Cortex of kidney (tissue), 1 donor: ENCODE measurements at places on chromosomes 6 and 20.

GRCh38 chr20:20637998-20638725, 74.3 kb downstream of the RALGAPA2 start:
- no peak for DNase-seq

DNA sequence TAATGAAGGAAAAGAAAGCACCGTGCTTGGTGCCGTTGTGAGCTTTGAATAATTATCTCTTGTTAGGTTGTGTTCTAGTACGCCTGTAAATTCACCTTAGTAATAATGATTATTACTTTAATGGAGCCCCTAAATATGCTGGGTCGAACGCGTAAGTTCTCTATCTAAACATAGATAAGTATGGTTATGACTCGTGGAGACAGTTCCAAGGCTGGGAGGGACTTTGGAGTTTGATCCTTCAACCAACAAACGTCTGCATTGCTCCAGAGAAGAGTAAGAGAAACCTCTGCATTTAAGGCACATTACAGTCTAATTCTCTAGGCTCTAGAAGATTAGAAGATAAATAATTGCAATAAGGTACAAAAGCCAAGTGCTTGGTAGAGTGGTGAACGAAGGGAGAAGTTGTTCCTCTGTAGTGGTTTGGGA, 514 bp downstream of the ACOT13 start:
- DNase-seq: no peak

- no peak for DNase-seq
Measured at GRCh38 chr6:40369042-40369441, 218.1 kb downstream of the LRFN2 start.

GRCh38 chr6:88775866-88776571, 187.4 kb downstream of the RNGTT start:
- DNase-seq: no peak

- DNase-seq: no peak
Measured at GRCh38 chr6:1930356-1930755, 315.0 kb downstream of the GMDS start.

GRCh38 chr20:44552050-44552449, 30.2 kb upstream of the SERINC3 start:
- DNase-seq: no peak

DNA sequence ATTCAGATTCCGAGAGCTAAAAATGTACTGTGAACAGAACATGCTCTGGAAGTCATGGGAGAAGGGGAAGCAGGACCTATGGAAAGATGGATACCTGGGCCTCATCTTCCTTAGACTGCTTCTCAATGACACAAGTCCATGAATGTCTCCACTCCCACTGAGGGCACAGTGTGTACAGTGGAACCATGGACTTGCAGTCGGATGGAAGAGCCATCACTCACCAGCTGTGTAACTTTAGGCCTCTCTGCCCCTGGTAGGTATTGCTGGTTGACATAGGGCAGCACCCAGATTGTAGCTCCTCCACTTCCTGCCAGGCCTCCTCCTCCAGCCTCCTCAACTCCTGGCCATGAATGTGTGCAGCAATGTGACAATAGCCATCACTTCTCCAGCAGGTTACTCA, 52.5 kb downstream of the MAFB start:
- no peak for DNase-seq

DNA sequence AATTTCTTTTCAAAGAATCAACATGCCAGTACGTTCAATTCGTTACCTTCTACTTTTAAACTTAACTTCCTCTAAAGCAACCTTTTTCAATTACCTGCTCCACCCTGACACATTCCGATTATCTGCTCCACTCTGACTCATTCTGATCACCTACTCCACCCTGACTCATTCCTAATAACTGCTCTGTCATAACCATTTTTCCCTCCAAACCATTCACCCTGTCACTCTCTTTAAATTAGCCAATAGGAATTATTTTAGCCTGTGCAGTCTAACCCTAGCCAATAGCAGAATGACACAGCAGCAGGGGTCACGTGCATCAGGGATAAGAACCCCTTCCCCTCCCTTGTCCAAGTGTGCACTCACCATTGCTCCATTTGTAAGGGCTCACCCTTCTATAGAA, 557.4 kb upstream of the EYS start:
- DNase-seq: no peak

- DNase-seq: no peak
Measured at GRCh38 chr20:49969946-49970345, 12.8 kb upstream of the SNAI1 start.

- no peak for DNase-seq
Measured at GRCh38 chr20:51635680-51636079, 93.2 kb upstream of the NFATC2 start.

- DNase-seq: no peak
Measured at GRCh38 chr20:34363465-34364222, 571 bp downstream of the ITCH start.

DNA sequence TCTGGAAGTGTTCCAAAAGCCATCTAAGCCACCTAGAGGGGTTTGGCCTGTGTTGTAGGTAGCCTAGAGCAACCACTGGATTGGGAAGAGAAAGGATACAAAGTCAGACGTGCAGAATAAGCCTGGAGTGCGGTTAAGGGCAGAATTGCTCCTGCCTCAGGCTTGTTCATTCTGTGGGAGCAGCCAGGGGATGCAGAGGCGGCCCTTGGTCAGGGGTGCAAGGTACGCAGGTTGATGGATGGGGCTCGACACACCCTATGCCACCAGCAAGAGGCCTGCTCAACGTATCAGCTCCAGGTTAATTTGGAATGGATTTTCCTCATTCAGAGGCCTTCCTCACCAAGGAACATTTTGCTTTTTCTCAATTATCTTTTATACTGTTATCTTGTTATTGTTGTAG, 129.8 kb downstream of the SLC23A2 start:
- DNase-seq: no peak

DNA sequence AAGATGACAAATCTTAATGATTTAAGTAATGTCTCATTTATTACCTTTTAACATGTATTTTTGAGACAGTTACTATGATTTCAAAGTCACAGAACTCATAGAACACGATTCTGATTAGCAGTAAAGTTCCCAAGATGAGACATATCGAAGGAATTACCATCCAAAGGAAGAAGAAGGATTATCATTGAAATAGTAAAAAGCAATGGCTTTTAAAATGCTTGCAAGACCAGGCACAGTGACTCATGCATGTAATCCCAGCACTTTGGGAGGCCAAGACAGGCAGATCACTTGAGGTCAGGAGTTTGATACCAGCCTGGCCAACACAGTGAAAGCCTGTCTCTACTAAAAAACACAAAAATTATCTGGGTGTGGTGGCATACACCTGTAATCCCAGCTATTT, 219.2 kb downstream of the KHDC1L start:
- DNase-seq: no peak

GRCh38 chr20:32743237-32744112, at the start of gene COMMD7:
TSS of gene COMMD7 (minus strand) at chr20:32743467. CDS start at chr20:32743391, 76 bp downstream.
- DNase-seq: no peak

DNA sequence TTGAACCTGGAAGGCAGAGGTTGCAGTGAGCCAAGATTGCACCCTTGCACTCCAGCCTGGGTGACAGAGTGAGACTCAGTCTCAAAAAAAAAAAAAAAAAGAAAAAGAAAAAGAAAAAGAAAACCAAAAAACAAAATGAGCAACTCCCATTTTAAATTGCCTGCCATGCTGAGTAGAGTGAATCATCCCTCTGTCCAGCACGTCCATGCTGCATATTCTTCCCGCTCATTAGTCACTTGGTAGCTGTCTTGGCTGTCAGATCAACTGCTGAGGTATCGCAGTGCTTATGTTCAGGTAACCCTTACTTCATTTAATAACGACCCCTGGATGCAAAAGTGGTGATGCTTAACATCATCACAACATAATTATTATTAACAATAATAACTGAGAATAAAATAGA, 72.6 kb upstream of the RNF24 start:
- DNase-seq: no peak

DNA sequence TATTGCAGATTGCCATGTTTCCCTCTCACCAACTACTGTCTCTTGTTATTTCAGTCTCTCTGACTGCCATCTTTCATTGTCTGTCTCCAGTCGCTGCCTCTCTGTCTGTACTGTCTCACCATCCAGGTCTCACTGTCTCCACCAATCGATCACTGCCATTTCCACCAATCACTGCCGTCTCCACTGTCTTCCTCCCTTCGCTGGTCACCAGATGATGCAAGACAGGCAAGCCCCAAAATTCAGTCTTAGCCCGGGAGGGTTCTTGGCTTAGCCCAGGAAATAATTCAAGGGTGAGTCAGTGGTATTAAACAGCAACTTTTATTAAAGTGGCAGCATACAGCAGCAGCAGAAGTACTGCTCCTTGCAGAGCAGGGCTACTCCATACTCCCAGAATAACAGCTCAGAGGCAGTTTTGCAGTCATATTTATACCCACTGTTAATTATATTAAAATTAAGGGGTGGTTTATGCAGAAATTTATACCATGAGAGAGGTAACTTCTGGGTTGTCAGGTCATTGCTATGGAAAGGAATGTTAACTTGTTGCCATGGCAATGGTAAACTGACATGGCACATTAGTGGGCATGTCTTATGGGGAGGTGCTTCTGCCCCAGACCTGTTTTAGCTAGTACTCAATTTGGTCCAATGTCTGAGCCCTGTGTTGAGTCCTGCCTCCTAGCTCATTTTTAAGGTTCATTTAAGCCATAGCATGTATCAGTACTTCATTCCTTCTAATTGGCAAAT, 23.0 kb upstream of the ECHDC1 start:
- DNase-seq: no peak

DNA sequence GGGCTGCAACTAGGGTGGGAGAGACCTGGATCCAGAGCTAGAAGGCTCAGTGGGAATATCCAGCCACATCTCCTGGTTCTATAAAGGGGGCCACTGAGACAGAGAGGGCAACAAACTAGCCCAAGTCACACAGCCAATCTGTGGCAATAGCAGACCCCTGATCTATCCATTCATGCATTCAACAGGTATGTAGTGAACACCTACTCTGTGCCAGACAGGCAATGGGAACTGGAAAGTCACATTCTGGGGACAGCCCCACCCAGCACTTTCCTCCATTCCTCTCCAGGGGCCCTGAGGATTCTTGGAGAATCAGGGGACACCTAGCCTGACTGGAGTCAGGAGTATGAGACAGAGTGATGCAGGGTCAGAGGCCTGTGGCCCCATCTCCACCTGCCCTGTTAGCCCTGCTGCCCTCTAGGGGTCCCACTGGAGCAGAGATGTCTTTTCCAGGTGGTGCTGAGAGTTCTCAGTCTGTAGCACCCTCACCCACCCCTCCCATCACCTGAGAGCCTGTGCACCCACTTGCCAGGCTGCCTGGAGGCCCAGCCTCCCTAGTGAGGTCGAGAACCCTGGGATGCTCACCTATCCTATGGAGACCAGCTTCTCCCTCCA, 13.6 kb downstream of the BPIFA2 start:
- no peak for DNase-seq

GRCh38 chr20:63132715-63133471, 83.0 kb downstream of the YTHDF1 start:
- DNase-seq: no peak

DNA sequence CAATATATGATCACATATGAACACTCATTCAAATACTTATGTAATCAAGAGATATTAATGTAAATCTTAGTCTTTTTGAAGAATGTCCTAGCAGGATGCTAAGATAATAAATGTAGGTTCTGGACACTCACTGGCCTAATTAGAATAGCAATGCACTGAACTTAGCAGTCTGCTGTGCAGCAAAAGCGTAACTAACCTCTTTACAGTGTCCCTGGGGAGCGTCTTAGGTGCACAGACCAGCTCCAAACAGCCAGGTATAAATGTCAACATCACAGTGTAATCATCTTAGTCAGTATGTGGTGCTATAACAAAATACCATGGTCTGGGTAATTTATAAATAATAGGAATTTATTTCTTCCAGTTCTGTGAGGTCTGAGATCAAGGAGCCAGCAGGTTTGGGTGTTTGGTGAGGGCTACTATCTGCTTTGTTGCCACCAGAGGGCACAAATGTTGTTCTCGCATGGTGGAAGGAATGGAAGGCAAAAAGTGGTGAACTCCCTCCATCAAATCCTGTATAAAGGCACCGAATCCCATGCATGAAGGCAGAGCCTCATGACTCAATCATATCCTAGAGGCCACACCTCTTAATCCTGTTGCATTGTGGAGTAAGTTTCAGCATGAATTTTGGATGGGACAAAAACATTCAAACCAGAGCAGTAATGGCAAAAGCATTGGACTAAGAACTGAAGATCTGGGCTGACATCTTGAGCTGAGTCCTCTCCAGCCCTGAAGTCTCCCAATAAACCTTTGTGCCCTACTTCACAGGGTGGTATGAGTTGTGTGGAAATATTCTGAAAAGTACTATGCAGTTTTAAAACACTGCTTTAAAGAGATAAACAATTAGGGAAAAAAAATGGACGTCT, 41.8 kb upstream of the FOXO3 start:
- DNase-seq: no peak

DNA sequence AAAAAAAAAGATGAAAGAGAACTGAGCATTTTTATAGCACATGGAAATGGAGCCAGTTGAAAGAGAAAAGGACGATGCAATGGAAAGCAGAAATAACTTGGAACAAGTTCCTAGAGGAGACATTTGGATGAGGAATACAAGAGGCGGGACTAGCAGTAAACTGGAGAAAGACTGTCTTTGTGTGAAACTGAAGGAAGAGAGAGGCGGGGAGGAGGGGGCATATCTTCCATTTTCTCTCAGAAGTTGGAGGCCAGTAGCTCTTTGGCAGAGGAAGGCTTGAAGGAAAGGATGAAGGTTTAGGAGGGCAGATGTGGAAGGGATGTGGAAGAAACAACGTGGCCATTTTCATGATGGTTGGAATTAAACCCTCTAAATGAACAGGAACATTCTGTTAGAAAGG, 33.0 kb upstream of the ADGRF1 start:
- DNase-seq: no peak

GRCh38 chr6:116010386-116010785, 50.3 kb downstream of the FRK start:
- DNase-seq: no peak

DNA sequence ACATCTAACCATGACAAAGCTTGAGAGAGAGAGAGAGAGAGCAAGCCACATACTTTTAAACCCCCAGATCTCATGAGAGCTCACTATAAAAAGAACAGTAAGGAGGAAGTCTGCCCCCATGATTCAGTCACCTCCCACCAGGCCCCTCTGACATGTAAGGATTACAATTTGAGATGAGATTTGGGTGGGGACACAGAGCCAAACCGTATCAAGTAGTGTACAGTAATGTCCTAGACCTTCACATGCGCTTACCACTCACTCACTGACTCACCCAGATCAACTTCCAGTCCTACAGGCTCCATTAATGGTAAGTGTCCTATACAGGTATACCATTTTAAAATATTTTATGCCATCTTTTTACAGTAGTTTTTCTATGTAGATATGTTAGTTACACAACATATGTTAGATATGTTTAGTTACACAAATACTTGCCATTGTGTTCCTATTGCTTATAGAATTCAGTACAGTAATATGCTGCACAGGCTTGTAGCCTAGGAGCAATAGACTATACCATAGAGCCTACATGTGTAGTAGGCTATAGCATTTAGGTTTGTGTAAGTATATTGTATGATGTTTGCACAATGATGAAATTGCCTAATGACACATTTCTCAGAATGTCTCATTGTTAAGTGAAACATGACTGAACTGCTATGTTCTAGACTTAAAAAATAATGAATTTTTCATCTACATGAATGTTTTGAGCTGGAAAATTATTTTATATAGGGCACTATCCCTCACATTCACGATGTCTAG, 11.7 kb downstream of the TSPYL1 start:
- DNase-seq: no peak

- no peak for DNase-seq
Measured at GRCh38 chr6:18533793-18534192, 146.6 kb downstream of the RNF144B start.

GRCh38 chr6:169862892-169863525, 111.6 kb downstream of the ERMARD start:
- no peak for DNase-seq

- DNase-seq: no peak
Measured at GRCh38 chr6:474453-475185, 83.1 kb downstream of the IRF4 start.

- no peak for DNase-seq
Measured at GRCh38 chr6:84508334-84508733, 256.1 kb downstream of the TBX18 start.
